ENCODE measurements at places on chromosomes 7 and 10. TPM values are rescaled to one million over a fixed set of nuclear protein-coding genes. Genes with fewer than 3 reads are reported as not detected.

GRCh38 chr10:29748109-29748650, 113.4 kb upstream of the SVIL start:
- no peak for DNase-seq

- DNase-seq: peak; percentile 73
Measured at GRCh38 chr7:1531263-1531978, 919 bp downstream of the MAFK start.

- DNase-seq: no peak
Measured at GRCh38 chr7:85213500-85213899, 26.6 kb upstream of the SEMA3D start.

DNA sequence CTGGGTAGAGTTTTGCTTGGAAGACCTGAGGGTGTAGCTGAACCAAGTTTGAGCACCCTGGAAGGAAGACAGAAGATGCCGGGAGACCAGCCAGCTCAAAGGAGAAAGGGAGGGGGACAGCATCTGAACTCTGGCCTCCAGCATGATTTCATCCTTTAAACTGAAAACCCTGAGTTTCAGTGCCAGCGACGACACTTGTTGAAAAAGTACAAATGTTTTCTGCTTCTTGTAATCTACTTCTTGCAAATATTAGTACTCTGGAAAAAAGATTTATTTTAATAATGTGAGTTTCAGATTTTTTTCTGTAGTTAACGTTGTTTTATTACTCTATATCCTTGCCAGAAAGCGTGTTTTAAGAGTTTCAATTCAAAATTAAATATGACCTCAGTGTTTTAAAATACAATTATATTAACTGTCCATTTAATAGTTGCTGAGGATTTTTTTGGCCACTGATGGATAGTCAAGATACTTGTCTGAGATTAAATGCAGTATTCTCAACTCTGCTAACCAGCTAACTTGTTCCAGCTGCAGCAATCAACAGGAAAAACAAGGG, 227.7 kb downstream of the MGMT start:
- no peak for DNase-seq

DNA sequence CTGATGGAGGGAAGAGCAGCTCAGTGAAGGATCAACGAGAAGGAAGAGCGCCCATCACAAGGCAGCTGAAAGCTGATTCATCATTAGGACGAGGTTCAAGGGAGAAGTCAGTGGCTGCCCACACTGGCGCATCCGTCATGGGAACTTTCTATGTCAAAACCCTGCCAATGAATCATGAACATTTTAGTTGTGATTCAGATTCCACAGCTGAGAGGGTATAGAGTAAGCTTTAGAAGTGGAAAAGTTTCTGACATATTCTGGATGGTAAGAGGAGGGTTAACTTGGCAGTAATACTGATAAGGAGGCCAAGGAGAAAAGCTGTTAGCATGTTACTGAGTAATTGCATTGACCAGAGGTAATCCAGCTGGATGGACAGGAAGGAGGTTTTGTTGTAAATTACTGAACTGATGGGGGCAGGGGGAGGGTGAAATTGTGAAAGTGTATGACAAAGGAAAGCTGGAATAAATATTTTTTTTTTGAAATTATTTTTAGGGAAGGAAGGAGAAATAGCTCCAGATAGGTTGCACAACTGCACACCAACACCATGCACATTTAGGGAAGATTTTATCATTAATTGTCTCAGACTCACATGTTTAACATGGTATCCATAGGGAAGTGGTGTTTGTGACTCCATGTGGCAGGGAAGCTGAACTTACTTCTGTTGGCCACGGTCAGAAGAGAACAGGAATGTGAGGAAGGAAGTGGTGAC, 78.3 kb upstream of the NRP1 start:
- no peak for DNase-seq

DNA sequence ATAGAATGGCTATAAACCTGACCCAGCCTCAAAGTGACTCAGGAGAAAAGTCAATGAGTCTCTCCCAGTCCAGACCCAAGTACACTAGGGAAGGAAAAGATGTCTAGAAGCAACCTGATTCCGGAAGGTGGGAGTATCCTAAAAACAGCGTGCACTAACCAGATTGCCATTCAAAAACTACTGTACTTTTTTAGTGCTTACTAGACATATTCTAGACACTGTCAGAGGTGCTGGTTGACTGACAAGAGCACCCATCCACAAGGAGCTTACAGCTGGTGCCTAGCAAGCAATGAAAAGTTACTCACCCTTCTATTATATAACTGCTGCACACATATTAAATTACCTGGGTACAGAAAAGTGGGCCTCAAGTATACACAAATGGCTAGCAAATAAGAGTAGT, 81.0 kb downstream of the SIRT1 start:
- no peak for DNase-seq

DNA sequence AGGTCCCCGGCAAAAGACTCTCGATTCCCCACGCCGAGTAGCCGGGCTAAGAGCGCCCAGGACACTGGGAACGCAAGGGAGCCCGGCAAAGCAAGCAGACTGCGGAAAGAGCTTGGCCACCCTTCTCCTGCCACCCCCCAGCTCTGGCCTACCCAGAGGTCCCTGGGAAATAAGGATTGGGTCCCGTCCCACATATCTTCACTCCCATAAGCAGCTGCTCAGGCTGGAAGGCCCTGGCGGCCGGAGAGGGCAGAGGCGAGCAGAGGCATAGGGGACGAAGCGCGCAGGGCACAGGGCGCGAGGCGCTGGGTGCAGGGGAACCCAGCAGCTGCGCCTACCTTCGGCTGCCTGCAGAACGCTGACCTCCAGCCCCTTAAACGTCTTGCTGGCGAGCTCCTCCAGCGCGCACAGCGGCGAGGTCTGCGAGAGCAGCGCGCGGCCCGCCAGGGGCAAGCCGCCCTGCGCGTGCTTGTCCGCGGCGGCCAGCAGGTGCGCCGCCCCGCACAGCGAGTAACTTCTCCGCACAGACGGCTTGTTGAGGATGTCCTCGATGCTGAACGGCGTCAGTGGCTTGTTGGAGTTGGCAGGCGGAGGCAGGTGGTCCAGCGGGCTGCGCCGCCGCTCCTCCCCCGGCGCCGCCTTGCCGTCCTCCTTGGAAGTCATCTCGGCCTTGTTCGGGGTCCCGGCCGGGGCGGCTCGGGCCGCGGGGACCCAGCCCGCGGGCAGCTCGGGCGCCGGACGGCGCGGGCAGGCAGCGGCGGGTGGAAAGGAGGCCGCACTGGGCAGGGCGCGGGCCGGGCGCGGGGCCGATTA, 904 bp downstream of the LBX1 start:
- DNase-seq: no peak

DNA sequence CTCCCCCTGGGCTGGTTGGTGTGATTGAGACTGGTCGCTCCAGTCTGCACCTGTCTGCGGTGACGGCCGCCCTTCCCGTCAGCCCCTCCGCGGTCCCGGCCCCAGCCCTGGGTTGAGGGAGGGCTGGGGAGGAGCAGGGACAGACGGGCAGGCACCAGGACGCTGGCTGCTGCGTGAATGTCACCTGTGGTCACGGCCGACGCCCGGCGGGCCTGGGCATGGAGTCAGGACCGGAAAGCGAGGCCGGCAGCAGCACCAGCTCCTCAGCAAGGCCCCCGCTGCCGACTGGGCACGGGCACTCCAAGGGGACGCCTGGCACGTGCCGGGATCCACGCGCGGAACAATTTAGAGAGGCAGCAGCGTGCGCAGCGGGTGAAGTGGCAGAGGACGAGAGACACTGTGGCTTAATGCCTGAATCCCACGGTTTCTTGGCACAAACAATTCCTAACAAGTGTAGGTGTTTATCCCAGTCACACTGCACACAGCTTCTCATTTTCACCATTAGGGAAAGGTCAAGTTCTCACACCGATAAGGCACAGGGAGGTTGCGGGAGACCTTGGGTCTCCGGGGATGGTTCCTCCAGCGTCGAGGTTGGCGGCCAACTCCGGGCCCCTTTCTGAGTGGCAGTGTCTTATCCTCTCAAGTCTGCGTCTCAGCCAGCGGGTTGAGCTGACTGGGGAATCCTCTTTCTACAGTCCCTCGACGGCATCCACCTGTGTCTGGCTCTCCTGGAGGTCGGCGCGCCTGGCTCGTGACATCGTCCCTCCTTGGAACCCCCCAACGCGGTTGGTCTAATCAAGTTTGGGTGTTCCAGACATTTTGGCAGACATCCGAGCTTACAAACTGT, 66.4 kb upstream of the ADGRA1 start:
- DNase-seq: no peak

GRCh38 chr7:16136896-16137295, 284.4 kb downstream of the CRPPA start:
- DNase-seq: no peak

DNA sequence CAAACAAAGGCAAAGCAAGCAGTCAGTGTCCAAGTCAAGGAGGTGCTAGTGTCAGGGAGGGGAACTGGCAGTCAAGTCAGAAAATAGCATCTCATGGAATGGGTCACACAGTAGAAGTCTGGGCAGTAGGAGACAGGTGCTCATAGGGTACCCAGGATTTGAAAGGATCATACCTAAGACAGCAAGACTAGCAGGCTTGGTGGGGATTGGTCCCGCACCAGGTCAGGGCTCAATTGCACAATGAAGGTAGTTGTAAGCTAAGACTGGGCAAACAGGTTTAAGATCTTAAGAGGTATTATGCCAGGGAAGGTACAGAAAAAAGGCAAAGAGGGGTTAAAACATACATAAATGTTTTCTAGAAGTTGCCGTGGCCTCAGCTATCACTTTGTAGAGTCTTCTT, 181.4 kb upstream of the ETV1 start:
- no peak for DNase-seq

DNA sequence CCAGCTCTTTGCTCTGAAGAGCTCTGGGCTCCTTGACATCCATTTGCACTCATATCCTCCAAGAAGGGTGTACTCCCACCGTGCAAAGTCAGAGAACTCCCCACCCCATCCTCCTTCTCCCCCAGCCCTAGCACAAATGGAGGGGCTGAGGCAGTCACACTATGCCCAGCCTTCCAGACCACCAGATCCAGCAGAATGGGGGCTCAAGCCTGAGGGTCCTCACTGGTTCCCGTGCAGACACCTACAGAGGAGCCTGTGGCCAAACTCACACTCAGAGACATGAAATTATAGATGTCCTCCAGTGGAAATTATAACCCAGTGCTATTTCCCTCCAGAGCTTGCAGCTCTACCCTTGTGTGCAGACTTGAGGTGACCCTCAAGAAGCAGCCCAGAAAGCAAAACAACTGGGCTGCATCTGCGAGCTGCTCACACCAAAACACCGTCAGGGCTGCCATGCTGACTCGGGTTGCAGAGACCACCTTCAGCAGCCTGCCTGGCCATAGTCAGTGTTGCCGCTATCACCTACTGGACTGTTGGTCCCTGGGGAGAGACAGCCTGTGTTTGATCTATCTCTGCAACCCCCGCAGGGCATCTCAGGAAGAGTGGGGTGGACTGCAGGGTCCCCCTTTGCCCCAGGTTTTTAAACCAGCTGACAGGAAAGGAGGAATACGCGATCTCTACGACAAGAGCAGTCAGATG, 7.4 kb downstream of the ZNF488 start:
- DNase-seq: no peak

- no peak for DNase-seq
Measured at GRCh38 chr7:36439624-36440023, 50.0 kb downstream of the ANLN start.

- DNase-seq: no peak
Measured at GRCh38 chr7:73851410-73852338, 9.3 kb upstream of the TMEM270 start.

GRCh38 chr10:105952153-105952552, 1212.4 kb downstream of the SORCS1 start:
- DNase-seq: no peak

GRCh38 chr7:76220185-76221057, 18.7 kb downstream of the SRRM3 start:
- no peak for DNase-seq

DNA sequence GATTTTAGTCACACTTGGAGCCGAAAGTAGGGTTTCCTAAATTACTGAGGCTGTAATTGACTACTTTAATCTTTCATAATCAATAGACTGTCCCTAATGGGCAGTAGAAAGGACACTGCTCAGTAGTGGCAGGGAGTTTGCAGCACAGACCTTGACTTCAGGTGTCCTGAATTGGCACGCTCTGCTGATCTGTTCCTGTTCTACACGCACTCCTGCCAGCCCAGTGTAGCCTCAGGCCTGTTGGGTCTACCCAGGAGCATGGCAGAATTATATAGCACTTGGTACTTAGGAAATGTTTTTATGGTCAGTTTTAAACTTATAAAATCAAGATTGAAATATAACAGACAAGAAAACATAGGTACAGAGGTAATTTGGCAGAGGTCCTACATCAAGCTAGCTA, 9.0 kb downstream of the EIF4H start:
- no peak for DNase-seq

GRCh38 chr10:58593008-58593407, 80.3 kb downstream of the BICC1 start:
- no peak for DNase-seq

- peak; percentile 41 for DNase-seq
Measured at GRCh38 chr7:85025312-85025756, 161.5 kb downstream of the SEMA3D start.

DNA sequence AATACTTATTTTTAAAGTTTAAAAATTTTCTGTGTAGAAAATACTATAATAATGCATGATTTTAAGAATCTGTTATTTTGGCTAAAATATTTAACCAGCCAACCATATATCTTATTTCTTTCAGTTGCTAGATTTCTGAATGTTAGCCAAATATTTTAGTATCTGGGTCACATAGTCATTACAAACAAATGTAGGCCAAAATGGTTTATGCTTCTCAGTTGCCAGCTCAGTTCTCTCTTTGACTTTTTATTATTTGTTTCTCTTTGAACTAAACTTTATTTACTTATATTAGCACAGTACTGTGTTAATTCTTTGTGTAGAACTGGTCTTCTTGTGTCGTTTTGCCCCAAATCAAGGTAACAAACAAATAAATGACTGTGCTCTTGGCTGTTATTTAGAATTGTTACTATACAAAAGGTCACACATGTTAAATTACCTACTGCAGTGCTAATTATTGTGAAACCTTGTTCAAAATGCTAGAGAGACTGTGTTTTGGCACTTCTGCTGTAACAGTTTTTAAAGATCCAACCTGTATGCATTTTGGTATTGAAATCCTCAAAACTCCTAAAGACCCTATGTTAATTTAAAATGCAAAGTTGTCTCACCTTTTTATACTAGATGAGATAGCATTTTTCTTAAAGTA, 39.8 kb downstream of the ZEB1 start:
- DNase-seq: no peak

TRPV5 gene
- total RNA-seq: not detected

GIMAP1 gene
- total RNA-seq: 3.6 TPM

NSUN6 gene
- total RNA-seq: 21.1 TPM

CTAGE15 gene
- total RNA-seq: 1.2 TPM

TCERG1L gene
- not detected for total RNA-seq

ZNF394 gene
- 43.9 TPM for total RNA-seq
